ELF-1 (cell line): ENCODE measurements at places on chromosomes 3 and 15.
A peak's percentile ranks its signal among the peaks of the same experiment; 100 is the strongest.

DNA sequence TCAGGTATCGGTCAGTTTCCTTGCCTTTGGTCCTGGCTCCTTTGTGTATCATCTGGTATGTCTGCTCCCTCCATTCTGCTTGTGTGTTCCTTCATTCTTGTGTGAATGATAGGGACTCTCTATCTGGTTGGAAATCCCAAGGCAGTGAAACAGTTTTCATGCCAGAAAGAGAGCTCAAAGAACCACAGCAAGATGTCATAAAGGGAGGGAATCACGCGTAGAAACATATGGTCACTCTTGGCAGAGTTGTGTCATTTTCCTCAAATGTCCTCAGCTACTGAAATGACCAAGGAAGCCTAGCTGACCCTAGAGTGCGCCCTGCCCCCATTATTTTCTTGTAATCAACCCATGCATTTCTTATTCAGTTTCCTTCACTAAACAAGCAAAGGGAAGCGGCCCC lies 48.0 kb downstream of the RASGRP1 start:
- no peak for DNase-seq

GRCh38 chr15:55526559-55527036 lies 18.6 kb upstream of the DNAAF4 start:
- peak; percentile 54 for DNase-seq

DNA sequence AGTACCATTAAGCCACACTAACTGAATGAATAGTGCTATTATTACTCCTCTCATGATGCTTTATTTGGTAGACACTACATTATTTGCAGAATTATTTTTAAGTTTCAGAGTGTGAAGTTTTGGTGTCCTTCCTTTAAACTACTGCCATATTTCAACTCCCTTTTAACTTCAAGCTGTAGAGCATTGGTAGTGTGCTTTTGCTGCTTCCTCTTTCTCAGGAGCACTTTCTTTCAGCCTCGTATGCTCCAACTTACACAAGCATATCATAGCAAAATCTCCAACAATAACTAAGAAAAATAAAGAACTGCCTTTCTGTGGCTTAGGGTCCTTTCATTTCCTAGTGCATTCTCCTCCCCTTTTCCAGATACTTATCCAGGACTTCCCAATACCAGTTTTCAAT lies 476.4 kb upstream of the AGTR1 start:
- no peak for DNase-seq

DNA sequence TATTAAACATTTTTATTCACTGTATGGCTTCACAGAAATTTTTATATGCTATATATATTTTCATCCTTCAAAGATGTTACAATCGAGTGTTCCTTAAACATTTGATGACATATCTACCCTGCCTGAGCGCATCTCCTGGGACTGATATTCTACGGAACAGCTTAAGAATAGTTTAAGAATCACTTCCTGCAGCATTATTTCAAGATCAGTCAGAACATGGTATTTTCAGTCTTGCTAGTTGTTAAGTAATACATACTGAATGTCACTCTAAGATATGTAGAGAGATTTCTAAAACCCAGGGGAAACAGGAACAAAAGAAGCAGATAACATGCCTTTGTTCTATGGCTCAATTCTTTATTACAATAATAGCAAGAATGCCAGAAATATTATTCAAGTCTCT lies 8.7 kb downstream of the COL8A1 start:
- no peak for DNase-seq

DNA sequence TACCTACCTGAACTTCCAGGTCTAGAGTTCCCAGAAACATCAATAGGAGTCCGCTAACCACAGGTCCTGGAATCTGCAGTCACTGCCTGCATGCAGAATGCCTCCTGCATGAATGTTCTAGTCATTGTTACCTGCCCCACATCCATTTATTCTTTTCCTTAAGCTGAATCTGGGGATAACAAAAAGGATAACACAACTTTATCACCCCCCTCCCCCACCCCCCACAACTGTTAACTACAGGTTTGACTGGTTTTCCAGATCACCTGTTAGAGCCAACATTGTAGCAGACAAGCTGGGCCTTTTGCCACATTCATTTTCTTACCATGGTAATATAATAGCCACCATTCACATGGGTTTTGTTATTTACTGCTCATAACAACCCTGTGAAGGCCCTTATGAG lies 4.6 kb upstream of the CTSH start:
- no peak for DNase-seq

DNA sequence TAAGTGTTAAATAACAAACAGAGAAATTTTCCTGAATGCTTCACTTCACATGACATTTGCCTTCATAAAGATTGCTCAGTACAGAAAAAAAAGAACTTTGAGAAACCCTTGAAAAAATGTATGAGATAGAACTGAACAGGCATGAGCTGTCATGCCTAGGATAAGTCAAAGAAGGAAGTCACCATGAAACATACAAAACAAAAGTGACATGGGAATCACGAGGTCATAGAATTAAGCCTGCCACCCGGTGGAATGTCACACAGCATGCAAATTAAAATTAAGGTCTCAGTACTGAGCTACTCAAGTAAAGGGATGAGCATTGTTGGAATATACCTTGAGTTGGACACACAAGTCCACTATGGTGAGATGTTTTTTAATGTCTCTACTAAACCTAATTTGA lies 652.5 kb upstream of the NECTIN3 start:
- DNase-seq: no peak

DNA sequence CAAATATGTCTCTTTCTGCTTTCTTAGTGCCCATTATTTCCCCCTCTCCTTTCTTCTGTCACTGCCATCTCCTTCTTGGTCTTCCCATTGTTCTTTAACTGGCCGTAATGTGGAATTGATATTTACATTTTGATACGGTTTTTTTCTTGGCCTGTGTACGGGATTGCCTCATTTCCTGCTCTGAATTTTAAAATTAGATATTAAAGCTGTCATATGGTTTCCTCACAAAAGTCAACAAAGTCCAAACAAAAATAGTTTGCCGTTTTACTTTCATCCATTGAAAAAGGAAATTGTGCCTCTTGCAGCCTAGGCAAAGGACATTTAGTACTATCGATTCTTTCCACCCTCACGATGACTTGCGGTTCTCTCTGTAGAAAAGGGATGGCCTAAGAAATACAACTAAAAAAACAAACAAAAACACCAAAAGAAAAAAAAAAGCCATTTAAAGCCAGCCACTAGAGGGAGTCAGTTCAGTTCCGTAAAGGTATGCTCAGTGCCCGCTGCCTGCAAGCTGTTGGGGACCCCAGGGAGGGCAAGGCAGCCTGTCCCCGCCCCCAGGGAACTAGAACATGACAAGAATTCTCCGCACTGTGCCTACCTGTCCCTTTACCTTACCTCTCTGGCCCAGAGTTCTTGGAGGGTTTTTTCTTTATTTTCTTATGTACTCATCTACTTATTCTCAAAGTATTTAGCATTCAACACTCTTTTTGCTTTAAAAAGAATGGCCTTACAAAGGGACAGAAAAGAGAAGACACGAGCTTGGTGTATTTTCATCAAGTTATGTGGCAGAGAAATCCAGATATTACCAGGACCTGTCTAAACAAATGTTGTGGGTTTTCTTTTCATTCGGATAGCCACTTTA lies 30.0 kb upstream of the NR2E3 start:
- DNase-seq: peak; percentile 80

DNA sequence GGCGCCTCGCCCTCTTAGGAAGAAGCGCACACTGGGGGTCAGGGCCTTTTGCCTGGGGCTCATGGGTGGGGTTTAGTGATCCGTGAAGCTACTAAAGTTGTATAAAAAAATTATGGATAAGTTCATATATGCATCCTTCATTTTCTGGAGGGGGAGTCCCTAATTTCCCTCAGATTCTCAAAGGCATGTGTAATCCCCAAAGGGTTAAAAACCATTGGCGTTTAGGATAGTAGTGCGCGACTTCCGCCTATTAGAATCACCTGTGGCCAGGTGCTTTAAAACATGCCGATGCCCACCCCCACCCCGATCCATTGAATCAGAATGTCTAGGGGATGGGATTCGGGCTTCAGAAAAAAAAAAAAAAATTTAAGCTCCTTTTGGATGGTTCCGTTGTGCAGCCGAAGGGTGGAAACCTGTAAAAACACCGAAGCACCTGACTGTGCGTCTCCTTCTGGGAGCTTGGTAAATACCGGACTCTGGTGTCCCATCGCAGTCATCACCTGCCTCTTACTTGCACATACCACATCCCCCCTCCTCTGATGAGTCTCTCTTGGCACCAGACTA lies 570 bp downstream of the APH1B start:
- DNase-seq: no peak

GRCh38 chr3:186929685-186930084 lies 641 bp upstream of the ST6GAL1 start:
- peak; percentile 64 for DNase-seq
